ENCODE measurements at places on chromosomes 1 and 21. TPM values are rescaled to one million over a fixed set of nuclear protein-coding genes. Genes with fewer than 3 reads are reported as not detected.
A peak's percentile ranks its signal among the peaks of the same experiment; 100 is the strongest.

GRCh38 chr1:175866776-175867175 is 123.4 kb upstream of the TNR start:
- H3K4me1 ChIP-seq, result peaks cover 35% of the 10 kb centered on the region
- no peak overlapping the region for H3K4me3 ChIP-seq
- DNase-seq, result no peak
- no peak overlapping the region for H3K27ac ChIP-seq
- no peaks in the 10 kb centered on the region for H3K27me3 ChIP-seq
- H3K36me3 ChIP-seq, result no peaks in the 10 kb centered on the region

- no peaks in the 10 kb centered on the region for H3K27me3 ChIP-seq
- no peak overlapping the region for H3K27ac ChIP-seq
- no peak for DNase-seq
- H3K4me3 ChIP-seq, result no peak overlapping the region
- H3K36me3 ChIP-seq, result peaks cover 49% of the 10 kb centered on the region
- peaks cover 23% of the 10 kb centered on the region for H3K4me1 ChIP-seq
Observed at GRCh38 chr1:89927478-89927877, 67.4 kb upstream of the ZNF326 start.

GRCh38 chr1:36342426-36343185 is 19.2 kb upstream of the EVA1B start:
- no peak for DNase-seq
- H3K27me3 ChIP-seq, result no peaks in the 10 kb centered on the region
- H3K4me1 ChIP-seq, result peaks cover 6% of the 10 kb centered on the region
- H3K4me3 ChIP-seq, result no peak overlapping the region
- H3K36me3 ChIP-seq, result peaks cover 3% of the 10 kb centered on the region

DNA sequence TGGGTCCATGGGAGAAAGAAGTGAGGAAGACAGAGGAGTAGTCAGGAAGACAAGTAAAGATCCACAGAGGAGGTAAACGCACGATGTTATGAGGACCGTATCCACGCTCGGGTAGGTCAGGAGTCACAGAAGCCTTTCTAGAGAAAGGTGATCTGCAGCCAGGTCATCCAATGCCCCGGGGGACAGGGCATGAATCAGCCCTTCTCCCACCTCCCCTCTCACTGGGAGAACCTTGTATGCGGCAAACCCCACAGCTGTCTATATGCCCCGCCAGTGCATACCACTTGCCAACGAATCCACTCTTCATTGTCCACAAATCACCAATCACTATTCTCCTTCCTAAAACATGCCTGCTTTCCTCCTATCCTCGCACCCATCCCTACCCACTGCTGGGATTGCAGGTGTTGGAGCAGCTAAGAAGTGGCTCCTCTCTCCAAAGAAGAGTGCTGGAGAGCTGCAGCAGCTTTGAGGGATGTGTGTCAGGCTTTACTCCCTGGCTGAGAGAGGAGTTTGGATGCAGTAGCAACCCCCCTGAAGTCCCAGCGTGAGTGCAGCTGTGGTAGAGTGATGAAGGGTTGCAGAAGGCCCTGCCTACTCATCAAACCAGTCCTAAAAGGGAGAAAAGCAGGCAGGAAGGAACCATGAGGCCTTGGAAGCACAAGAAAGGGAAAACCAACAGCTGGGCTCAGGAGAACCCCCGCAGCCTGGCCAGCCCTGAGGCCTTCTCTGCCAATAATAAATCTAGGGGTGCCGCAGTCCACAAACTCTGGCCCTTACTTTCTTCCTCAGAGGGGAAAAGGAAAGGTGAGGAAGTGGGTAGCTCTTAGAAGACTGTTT is 102.2 kb upstream of the GADD45A start:
- DNase-seq, result no peak
- no peaks in the 10 kb centered on the region for H3K36me3 ChIP-seq
- no peaks in the 10 kb centered on the region for H3K4me1 ChIP-seq
- no peaks in the 10 kb centered on the region for H3K27me3 ChIP-seq
- H3K4me3 ChIP-seq, result no peak overlapping the region
- H3K27ac ChIP-seq, result peak overlapping the region; percentile 79

Gene PRRX1
- total RNA-seq, result 4.1 TPM

- H3K27ac ChIP-seq, result peak overlapping the region; percentile 85
- peak; percentile 35 for DNase-seq
- peaks cover 7% of the 10 kb centered on the region for H3K27me3 ChIP-seq
- H3K4me1 ChIP-seq, result peaks cover 69% of the 10 kb centered on the region
- H3K36me3 ChIP-seq, result no peaks in the 10 kb centered on the region
Observed at GRCh38 chr1:203325026-203325417, 19.7 kb downstream of the BTG2 start.

Gene MLLT11
- total RNA-seq, result 63.9 TPM

DNA sequence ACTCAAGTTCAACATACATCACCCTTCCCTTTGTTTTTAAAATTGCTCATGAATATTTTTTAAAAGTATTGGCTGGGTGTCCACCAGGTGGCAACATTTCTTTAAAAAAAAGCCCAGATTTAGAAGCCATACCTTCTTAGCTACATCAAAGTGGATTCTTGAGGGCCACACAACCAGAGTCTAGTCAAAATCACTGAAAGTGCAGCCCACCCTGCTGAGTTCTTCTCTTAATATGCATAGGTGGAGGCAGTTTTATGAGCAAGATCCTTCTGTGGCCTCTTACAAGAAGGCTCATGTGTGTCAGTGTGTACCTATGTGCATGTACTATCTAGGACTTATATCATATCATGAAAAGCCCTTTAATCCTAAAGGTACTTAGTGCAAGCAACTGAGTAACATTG is 16.9 kb upstream of the GNG12 start:
- no peak overlapping the region for H3K27ac ChIP-seq
- no peak overlapping the region for H3K4me3 ChIP-seq
- no peaks in the 10 kb centered on the region for H3K36me3 ChIP-seq

- no peak for DNase-seq
- H3K27ac ChIP-seq, result no peak overlapping the region
- no peaks in the 10 kb centered on the region for H3K36me3 ChIP-seq
Observed at GRCh38 chr1:119002028-119002686, 14.0 kb upstream of the TBX15 start.

- H3K27ac ChIP-seq, result no peak overlapping the region
- H3K4me3 ChIP-seq, result peak overlapping the region; percentile 96
- H3K4me1 ChIP-seq, result peaks cover 39% of the 10 kb centered on the region
- no peak for DNase-seq
Observed at GRCh38 chr1:215569986-215570824, 3.1 kb downstream of the KCTD3 start.

Gene C2CD2
- total RNA-seq, result 13.0 TPM

DNA sequence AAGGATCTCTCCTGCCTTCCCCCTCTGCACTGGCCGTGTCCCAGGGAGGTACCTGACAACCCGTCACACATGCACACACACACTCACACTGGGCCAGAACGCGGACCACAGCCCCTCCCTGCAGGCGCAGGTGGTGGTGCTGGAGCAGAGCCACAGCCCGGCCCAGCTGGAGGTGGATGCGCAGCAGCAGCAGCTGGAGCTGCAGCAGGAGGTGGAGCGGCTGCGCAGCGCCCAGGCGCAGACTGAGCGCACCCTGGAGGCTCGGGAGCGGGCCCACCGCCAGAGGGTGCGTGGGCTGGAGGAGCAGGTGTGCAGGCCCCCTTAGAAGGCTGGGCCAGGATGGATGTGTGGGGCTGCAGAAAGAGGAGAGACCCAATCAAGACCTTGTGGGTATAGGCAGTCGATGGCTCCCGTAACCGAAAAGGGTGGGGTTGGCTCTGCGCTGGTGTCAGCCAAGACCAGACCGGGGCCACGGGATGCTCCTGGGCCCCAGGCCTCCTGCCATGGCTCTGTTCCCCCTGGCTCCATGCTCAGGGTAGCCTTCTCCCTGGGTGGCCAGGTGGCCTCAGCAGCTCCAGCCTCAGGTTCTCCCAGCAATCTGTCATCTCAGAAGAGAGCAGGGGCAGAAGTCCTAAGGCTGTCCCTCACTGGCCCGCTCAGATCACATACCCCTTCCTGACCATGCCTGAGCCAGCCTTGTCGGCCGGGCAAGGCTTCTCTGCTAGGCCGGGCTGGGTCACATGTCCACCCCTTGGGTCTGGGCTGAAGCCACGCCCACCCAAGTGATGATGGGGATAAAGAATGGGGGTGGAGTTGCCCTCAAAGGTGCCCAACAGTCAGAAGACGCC is 8.9 kb downstream of the MFAP2 start:
- no peak overlapping the region for H3K27ac ChIP-seq
- peaks cover 33% of the 10 kb centered on the region for H3K4me1 ChIP-seq
- DNase-seq, result no peak

- H3K4me3 ChIP-seq, result no peak overlapping the region
- H3K36me3 ChIP-seq, result peaks cover 3% of the 10 kb centered on the region
- H3K27me3 ChIP-seq, result no peaks in the 10 kb centered on the region
- H3K27ac ChIP-seq, result no peak overlapping the region
Observed at GRCh38 chr1:50237056-50237455, 128.3 kb downstream of the ELAVL4 start.

- no peaks in the 10 kb centered on the region for H3K36me3 ChIP-seq
- H3K27ac ChIP-seq, result peak overlapping the region; percentile 79
- peak; percentile 84 for DNase-seq
- H3K4me1 ChIP-seq, result peaks cover 16% of the 10 kb centered on the region
Observed at GRCh38 chr1:47179017-47179987, 10.5 kb downstream of the PDZK1IP1 start.

Gene SDCCAG8
- total RNA-seq, result 22.8 TPM

- no peak overlapping the region for H3K27ac ChIP-seq
- no peaks in the 10 kb centered on the region for H3K27me3 ChIP-seq
- no peaks in the 10 kb centered on the region for H3K4me1 ChIP-seq
- no peak for DNase-seq
- H3K4me3 ChIP-seq, result no peak overlapping the region
Observed at GRCh38 chr21:35368326-35368725, 319.2 kb upstream of the RUNX1 start.
